Vagina (tissue), 2 donors: ENCODE measurements at places on chromosomes 13 and 19. TPM values are rescaled to one million over a fixed set of nuclear protein-coding genes. Genes with fewer than 3 reads are reported as not detected.
A peak's percentile ranks its signal among the peaks of the same experiment; 100 is the strongest.

DNA sequence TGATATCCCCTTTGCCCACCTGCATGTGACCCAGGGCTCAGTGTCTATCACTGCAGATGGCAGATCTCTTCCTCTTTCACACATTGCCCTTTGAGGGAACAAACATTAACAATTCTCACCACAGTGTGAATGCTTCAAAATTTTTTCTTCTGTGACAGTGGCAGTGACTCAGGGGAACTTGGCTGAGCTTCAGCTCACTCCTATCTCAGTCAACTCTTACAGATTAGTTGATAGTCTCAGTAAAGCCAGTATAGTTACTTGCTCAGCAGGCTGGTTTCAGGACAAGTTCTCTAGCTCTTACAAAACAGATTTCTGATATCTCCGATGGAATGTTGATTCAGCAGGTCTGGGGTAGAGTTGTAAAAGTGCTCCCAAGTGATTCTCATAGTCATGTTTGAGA, 166.9 kb downstream of the DLEU7 start:
- peaks cover 6% of the 10 kb centered on the region for H3K4me1 ChIP-seq
- no peak overlapping the region for H3K27ac ChIP-seq
- H3K4me3 ChIP-seq = no peak overlapping the region
- no peak for DNase-seq
- no peaks in the 10 kb centered on the region for H3K36me3 ChIP-seq

DNA sequence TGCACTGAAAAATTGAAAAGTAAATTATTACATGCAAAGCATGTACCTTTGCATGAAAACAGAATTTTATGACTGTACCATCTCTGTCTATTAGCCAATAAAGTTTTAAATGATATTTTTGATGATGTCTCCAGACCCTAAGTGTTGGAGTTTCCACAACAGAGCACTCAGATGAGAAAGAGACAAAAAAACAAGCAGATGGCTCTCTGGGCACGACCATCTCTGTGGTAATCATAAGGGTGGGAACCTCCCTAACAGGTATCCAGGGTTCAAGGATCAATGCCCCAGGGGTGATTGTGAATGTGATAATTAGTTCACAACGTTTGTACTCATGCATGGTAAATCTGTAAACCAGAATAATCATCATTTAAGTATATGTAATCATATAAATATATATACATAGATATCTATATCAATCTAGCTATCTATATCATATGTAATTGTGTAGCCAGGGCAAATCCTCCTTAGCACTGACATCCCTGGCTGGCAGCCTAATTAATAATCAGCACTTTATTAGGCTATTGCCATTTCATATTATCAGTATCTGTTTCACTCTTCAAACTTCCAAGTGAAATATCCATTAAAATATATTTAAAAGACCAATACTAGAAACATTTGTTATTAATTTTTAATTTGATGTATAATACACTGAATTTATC, 41.2 kb upstream of the FAM124A start:
- H3K27ac ChIP-seq = no peak overlapping the region
- H3K4me1 ChIP-seq = no peaks in the 10 kb centered on the region
- H3K4me3 ChIP-seq = no peak overlapping the region
- no peaks in the 10 kb centered on the region for H3K36me3 ChIP-seq
- no peaks in the 10 kb centered on the region for H3K27me3 ChIP-seq
- no peak for DNase-seq

GRCh38 chr13:51501096-51501495, 48.3 kb upstream of the INTS6 start:
- no peak for DNase-seq
- no peaks in the 10 kb centered on the region for H3K27me3 ChIP-seq
- H3K4me1 ChIP-seq = no peaks in the 10 kb centered on the region
- no peak overlapping the region for H3K4me3 ChIP-seq

DNA sequence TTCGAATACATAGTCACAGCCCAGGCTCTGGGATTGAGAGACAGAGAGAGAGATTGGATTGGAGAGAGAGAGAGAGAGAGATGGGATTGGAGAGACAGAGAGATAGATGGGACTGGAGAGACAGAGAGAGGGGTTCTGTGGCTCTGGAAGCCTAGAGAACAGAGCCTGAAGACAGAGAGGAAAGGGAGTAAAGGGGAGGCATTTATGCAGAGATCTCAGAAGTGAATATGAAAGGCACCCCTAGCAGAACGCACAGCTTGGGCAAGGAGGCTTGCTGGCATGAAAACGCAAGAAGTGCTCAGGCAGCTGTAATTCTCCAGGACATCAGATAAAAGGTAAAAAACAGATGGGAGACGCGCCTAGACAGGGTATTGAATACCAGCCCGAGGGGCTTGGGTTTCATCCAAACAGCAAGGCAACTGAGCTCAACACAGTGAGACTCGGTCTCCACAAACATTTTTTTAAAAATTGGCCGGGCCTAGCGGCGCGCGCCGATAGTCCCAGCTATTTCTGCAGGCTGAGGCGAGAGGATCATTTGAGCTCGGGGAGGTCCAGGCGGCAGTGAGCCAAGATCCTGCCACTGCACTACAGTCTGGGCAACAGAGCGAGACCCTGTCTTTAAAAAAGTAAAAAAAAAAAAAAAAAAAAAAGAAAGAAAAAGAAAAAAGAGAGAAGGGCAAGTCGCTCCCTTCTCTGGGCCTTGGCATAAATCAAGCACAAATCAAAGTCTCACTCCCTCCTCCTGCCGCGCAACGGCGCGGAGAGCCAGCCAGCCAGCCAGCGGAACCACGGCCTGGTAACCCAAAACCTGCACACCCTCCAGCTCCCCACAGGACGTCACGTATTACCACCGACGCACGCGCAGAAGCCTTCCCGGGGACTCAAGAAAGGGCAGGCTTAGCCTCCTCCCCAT, 774 bp upstream of the PPP2R1A start:
- peak overlapping the region; percentile 58 for H3K4me3 ChIP-seq
- DNase-seq = no peak

KLK6 gene
- total RNA-seq = 10.3 TPM

DNA sequence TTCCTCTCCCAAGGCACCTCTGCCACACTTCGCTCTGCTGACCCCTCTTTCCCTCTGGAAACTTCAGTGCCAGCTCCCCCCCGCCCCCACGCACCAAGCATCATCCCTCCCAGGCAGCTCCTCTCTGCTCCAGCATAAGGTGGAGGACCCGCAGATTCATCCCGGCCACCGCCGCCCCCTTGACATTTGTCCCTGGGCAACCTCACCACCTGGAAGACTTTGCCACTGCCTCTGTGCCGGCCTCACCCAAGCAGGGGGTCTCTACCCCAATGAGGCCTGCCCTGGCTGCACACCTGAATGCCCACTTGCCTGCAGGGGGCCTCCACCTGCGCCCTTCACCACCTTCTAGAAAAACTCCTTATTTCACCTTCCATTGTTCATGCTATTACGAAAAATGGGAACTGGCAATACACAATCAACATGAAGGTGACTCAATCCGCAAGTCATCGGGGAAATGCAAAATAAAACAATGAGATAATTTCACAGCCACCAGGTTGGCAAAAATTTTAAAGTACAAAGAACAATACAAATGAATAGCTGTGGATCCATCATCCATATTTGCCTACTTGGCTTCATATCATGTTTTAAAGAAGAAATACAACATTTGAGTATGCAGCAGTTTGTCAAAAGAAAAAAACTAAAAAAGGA, 21.9 kb downstream of the CCNE1 start:
- no peak overlapping the region for H3K4me3 ChIP-seq
- no peaks in the 10 kb centered on the region for H3K27me3 ChIP-seq
- H3K27ac ChIP-seq = no peak overlapping the region

PPM1N gene
- total RNA-seq = 3.9 TPM

SMIM24 gene
- not detected for total RNA-seq

POU2F2 gene
- 0.74 TPM for total RNA-seq

DNA sequence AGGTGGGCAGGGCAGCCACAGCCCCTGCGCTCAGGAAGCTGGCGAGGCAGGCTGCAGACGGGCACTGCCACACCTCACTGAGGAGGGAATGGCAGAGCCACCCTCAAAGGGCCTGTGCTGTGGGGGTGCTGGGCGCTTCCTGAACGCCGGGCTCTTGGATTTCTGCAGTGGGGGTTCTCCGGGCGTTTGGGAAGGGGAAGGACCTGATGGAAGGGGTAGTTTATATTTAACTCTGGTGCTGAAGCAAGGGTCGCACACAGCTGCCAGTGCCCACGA, 10.5 kb downstream of the GNA11 start:
- H3K4me1 ChIP-seq = peaks cover 85% of the 10 kb centered on the region
- no peak overlapping the region for H3K4me3 ChIP-seq
- DNase-seq = no peak
- no peaks in the 10 kb centered on the region for H3K36me3 ChIP-seq

PTH2 gene
- not detected for total RNA-seq

DNA sequence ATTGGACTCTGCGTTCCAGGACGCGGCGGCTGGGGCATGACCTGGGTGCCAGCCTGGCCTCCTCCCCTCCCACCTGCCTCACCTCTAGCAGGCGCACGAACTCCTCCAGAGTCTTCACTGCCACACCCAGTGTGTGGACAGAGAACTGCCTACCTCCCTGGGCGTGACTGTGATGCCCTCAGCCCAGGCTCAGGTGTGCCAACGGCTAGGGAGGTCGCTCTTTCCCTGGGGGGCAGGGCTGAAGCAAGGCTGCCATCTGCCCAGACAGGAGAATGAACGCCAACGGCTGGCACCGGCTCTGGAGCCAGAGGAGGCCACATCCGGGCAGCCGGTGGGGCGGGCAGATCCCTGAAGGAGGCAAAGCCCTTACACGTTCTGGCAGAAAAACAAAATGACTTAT, 11.3 kb downstream of the NANOS3 start:
- H3K4me3 ChIP-seq = no peak overlapping the region
- no peaks in the 10 kb centered on the region for H3K36me3 ChIP-seq
- H3K4me1 ChIP-seq = peaks cover 48% of the 10 kb centered on the region
- DNase-seq = no peak
- no peaks in the 10 kb centered on the region for H3K27me3 ChIP-seq

DNA sequence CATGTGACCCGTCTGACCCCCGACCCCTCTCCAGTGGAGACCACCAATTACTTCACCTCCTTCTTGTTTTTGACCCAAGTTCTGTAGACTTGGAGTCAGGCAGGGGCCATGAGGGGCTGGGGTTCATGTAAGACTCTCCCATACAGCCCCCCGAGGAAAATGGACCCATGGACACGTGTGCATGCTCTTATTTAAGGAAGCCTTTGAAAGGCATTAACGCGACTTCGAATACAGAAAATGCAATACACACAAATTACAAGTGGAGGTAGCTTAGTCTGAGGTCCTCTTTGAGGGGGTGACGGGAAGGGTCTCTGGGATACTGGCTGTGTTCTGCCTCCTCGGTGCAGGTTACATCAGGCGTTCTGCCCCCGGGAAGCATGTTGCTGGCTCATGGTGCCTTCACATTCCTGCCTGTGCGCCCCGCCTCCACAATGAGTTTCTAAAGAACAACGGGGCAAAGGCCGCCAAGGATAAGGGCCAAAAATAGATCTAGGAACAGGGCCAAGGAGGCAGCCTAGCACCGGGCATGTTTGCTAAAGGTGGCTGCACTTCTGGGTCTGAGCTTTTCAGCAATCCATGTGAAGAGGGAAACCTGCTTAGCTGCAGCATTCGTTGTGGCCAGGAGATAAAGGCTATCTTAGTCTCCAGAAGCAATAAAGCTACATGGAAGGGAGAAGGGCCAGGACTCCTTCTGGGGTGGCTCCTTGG, 54.5 kb downstream of the RAB20 start:
- H3K27me3 ChIP-seq = no peaks in the 10 kb centered on the region
- peaks cover 35% of the 10 kb centered on the region for H3K36me3 ChIP-seq

ANGPTL4 gene
- total RNA-seq = 92.8 TPM

- no peaks in the 10 kb centered on the region for H3K27me3 ChIP-seq
- H3K27ac ChIP-seq = peak overlapping the region; percentile 79
- H3K4me3 ChIP-seq = peak overlapping the region; percentile 62
- DNase-seq = no peak
Measured at GRCh38 chr19:49691243-49692146, 579 bp downstream of the CPT1C start.

DNA sequence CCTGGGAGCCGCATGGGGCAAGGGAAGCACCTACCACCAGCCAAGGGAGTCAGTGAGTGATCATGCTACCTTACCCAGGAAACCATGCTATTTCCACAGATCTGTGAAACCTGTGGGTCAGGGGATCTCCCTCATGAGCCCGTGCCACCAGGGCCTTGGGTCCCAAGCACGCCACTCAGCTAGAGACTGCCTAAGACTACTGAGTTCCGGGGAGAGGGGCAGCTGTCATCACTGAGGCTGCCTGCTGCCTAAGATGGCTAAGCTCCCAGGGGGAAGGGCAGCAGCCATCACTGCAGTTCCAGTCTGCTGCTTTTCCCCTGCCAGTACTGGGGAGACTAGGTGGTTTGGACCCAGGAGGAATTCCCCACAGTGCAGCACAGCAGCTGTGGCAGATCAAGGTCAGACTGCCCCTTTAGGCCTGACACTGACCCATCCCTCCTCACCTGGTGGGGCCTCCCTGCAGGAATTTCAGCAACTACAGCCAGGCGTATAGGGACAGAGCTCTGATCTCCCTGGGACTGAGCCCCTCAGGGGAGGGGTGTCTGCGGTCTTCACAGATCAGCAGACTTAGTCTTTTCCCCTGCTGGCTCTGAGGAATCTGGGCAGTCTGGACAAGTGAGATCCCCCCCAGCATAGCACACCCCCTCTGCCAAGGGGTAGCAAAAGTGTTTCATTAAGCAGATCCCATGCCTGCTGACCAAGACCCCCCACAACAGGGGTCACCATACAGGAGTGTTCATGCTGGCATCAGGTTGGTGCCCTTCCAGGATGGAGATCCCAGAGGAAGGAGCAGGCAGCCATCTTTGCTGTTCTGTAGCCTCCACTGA, 26.9 kb downstream of the VSTM2B start:
- H3K36me3 ChIP-seq = no peaks in the 10 kb centered on the region
- no peak overlapping the region for H3K4me3 ChIP-seq
- no peak for DNase-seq
- H3K27me3 ChIP-seq = no peaks in the 10 kb centered on the region

- peak; percentile 43 for DNase-seq
- H3K4me3 ChIP-seq = no peak overlapping the region
- H3K4me1 ChIP-seq = peaks cover 64% of the 10 kb centered on the region
- no peaks in the 10 kb centered on the region for H3K36me3 ChIP-seq
Measured at GRCh38 chr13:99062593-99062992, 84.7 kb upstream of the DOCK9 start.

DNA sequence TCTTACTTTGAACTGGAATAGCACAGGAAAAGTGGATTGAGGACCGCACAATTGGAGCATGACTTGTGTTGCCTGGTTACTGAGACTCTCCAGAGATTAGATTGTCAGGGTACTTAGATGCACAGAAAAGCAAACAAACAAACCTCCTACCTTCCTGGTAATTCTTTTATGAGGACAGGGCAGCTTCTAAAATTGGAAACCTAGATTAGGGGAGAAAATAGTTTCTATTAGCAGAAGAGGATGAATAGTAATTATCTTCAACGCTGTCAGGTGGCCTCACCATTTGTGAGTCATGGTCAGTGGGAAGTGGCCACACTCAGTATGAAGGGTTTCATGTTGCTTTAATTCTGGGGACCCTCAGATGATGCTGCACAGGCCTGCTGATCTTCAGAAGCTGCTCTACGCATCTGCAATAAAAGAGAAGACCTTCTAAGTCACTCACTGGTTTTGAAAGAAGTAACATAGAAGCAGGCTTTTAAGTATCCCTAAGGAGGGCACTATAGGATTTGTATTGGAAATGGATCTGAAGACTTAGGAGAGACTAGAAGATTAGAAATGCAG, 106.8 kb downstream of the LACC1 start:
- H3K36me3 ChIP-seq = no peaks in the 10 kb centered on the region
- H3K27ac ChIP-seq = no peak overlapping the region
- no peak overlapping the region for H3K4me3 ChIP-seq
- no peaks in the 10 kb centered on the region for H3K27me3 ChIP-seq
